ENCODE measurements at places on chromosomes 5 and 9.

- H3K27ac ChIP-seq: no peak overlapping the region
- H3K27me3 ChIP-seq: no peaks in the 10 kb centered on the region
- DNase-seq: no peak
These were observed 72.1 kb downstream of the C7 start for GRCh38 chr5:40981420-40981819.

- no peak overlapping the region for H3K4me3 ChIP-seq
- H3K4me1 ChIP-seq: no peaks in the 10 kb centered on the region
- H3K27ac ChIP-seq: peak overlapping the region; percentile 28
These were observed 145.4 kb downstream of the NMUR2 start for GRCh38 chr5:152259702-152260101.

DNA sequence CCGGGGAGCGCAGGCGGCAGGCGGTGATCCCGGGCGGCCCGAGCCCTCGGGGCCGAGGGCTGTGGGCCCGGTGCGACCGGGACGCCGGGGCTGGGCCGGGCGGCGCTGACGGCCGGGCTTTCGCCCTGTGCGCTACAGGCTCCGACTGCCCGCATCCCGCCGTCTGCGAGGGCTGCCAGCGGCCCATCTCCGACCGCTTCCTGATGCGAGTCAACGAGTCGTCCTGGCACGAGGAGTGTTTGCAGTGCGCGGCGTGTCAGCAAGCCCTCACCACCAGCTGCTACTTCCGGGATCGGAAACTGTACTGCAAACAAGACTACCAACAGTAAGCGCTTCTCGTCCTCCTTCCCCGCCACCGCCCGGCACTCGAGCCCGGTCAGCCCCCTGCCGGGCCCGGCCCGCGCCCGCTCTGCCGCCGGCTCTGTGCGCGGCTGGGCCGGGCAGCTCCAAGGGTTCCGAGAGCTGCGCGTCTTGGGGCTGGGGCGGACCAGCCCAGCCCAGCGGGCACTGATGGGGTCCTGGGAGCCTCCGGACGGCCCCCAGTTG lies 1.6 kb downstream of the LMX1B start:
- H3K36me3 ChIP-seq: no peaks in the 10 kb centered on the region
- peak; percentile 74 for DNase-seq
- H3K4me1 ChIP-seq: no peaks in the 10 kb centered on the region
- no peak overlapping the region for H3K4me3 ChIP-seq
- H3K27ac ChIP-seq: no peak overlapping the region

DNA sequence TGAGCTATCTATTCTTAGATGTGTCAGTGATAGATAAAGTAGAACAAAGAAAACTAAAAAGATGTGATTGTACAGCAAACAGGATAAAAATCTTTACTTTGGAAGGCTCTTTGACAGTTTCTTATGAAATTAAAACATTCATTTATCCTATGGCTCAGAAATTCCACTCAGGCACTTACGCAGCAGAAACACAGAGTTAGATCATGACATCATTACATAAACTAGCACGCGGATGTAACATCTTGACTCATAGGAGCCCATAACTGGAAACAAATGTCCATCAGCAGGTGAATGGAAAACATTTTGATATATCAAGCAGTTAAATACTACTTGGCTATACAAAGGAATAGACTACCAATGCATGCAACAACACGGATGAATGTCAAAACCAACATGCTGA lies 45.3 kb downstream of the ICE1 start:
- no peaks in the 10 kb centered on the region for H3K36me3 ChIP-seq
- no peak for DNase-seq
- H3K27me3 ChIP-seq: no peaks in the 10 kb centered on the region
- no peak overlapping the region for H3K4me3 ChIP-seq

- no peaks in the 10 kb centered on the region for H3K27me3 ChIP-seq
- no peaks in the 10 kb centered on the region for H3K4me1 ChIP-seq
- H3K4me3 ChIP-seq: no peak overlapping the region
- DNase-seq: peak; percentile 29
- H3K36me3 ChIP-seq: no peaks in the 10 kb centered on the region
These were observed 273.7 kb downstream of the PBX3 start for GRCh38 chr9:126020836-126021235.

- H3K27me3 ChIP-seq: no peaks in the 10 kb centered on the region
- no peak for DNase-seq
- no peak overlapping the region for H3K4me3 ChIP-seq
- H3K36me3 ChIP-seq: no peaks in the 10 kb centered on the region
These were observed 113.5 kb upstream of the WWC1 start for GRCh38 chr5:168177831-168178450.

DNA sequence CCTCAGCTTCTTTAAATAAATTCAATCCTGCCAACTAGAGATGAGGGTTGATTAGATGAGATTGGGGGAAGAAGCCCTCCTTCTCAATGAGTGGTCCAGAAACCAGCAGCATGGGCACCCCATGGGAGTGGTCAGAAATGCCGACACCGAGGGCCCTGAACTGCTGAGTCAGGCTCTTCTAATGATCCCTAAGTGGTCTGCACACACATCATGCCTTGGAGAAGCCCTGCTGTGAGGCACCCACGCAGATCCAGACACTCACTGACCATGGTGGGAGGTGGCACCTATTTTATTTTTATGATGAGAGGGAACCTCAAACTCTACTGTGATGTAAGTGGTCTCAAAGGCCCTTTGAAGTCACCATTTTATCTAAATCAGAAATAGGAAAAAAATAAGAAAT lies 72.3 kb upstream of the BOD1 start:
- H3K36me3 ChIP-seq: no peaks in the 10 kb centered on the region
- DNase-seq: no peak
- H3K4me3 ChIP-seq: no peak overlapping the region
- no peaks in the 10 kb centered on the region for H3K4me1 ChIP-seq
- H3K27me3 ChIP-seq: no peaks in the 10 kb centered on the region
- no peak overlapping the region for H3K27ac ChIP-seq

GRCh38 chr9:137251490-137252268 lies 593 bp downstream of the STPG3 start:
- no peak for DNase-seq
- no peak overlapping the region for H3K4me3 ChIP-seq
- no peaks in the 10 kb centered on the region for H3K36me3 ChIP-seq
- H3K4me1 ChIP-seq: no peaks in the 10 kb centered on the region
- no peaks in the 10 kb centered on the region for H3K27me3 ChIP-seq

- H3K4me3 ChIP-seq: no peak overlapping the region
- no peaks in the 10 kb centered on the region for H3K4me1 ChIP-seq
- H3K36me3 ChIP-seq: no peaks in the 10 kb centered on the region
- no peak overlapping the region for H3K27ac ChIP-seq
These were observed 67.5 kb downstream of the COL15A1 start for GRCh38 chr9:99011161-99011709.

DNA sequence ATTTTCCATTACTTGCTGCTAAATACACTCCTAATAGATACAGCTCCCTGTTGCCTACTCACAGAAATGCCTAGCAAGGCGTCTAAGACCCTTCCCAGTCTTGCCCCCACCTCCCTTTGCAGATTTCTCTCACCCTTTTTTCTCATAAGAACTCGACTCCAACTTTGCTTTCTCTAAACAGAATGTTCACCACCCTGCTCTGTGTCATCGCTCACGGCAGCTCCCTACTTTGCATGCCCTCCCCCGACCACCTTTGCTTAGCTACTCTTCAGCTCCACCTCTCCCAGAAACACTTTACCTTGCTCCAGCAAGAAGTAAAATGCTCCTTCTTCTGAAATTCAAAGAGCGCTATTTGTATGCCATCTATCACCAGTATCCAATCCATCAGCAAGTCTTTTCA lies 15.2 kb upstream of the PPP1R2B start:
- no peak for DNase-seq
- H3K36me3 ChIP-seq: no peaks in the 10 kb centered on the region

DNA sequence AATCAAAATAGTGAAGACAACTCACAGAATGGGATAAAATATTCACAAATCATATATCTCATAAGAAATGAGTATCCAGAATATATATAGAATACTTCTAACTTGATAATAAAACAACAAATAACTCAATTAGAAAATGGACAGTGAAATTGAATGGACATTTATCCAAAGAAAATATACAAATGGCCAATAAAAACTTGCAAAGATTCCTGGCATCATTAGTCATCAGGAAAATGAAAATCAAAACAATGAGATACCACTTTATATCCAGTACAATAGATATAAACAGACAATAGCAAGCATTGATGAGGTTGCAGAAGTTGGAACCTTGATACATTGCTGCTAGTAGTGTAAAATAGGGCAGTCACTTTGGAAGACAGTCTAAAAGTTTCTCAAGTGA lies 12.8 kb upstream of the TLR4 start:
- no peaks in the 10 kb centered on the region for H3K4me1 ChIP-seq
- no peaks in the 10 kb centered on the region for H3K36me3 ChIP-seq
- no peak overlapping the region for H3K27ac ChIP-seq
- H3K27me3 ChIP-seq: no peaks in the 10 kb centered on the region

- peaks cover under 1% of the 10 kb centered on the region for H3K36me3 ChIP-seq
- H3K27me3 ChIP-seq: no peaks in the 10 kb centered on the region
- H3K27ac ChIP-seq: no peak overlapping the region
- DNase-seq: no peak
These were observed 51.0 kb downstream of the TMEM245 start for GRCh38 chr9:109068764-109069163.

DNA sequence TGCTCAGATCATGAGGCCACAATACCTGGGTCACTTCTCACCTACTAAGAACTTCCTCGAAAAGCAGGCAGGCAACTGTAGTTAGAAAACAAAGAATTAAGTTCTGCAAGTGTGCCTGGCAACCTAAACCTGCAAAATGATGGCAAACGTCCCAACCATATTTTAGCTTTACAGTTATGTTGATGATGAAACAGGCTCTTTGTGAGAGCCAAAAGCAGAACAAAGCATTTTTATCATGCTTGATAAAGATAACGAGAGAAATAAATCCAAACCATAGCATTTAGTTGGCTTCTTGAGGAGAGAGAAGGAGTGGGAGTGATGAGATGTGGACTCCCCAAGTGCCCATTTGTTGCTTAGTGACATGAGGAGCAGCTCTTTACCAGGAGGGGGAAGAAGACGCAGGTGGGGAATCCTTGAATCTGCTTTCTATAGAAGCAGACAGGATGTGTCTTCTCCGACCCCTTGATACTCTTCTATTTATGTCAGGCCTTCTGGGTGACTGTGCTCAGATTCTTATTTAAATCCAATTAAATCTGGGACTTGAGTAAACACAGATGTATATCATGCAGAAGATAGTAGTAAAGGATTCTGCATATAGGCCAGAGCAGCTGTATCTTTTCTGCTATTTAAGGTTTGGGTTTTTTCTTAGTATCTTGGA lies 221.2 kb downstream of the TMEM167A start:
- H3K4me1 ChIP-seq: peaks cover 3% of the 10 kb centered on the region
- no peaks in the 10 kb centered on the region for H3K27me3 ChIP-seq
- no peaks in the 10 kb centered on the region for H3K36me3 ChIP-seq
- H3K4me3 ChIP-seq: no peak overlapping the region
- DNase-seq: no peak

DNA sequence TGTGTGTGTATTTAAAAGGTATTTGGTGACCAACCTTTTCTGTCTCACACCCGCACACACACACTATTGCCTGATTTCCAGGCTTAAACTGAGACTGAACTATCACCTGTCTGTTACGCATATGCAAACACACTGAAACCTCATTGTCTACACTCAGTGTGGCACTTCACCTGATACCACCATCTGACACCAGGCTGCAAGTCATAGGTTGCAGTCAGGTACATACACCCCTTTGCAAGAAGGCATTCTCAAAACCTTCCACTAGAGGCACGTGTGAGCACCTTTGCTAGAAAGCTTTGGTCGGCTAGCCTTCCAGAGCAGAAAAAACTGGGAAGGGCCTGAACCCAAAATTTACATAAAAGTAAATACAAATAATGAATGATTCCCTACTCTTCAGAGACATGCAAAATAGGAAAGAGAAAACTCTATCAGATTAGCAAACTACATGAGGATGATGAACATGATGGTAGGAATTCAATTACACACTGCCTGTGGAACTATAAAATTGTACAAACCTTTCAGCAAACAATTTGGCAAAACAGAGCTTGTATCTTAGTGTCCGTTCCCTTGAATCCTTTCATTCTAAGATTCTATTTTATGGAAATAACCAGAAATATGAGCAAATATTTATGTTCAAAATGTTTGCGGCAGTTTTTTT lies 5.9 kb upstream of the FOXD1 start:
- no peaks in the 10 kb centered on the region for H3K36me3 ChIP-seq
- H3K4me3 ChIP-seq: no peak overlapping the region
- H3K27me3 ChIP-seq: no peaks in the 10 kb centered on the region
- no peak overlapping the region for H3K27ac ChIP-seq

DNA sequence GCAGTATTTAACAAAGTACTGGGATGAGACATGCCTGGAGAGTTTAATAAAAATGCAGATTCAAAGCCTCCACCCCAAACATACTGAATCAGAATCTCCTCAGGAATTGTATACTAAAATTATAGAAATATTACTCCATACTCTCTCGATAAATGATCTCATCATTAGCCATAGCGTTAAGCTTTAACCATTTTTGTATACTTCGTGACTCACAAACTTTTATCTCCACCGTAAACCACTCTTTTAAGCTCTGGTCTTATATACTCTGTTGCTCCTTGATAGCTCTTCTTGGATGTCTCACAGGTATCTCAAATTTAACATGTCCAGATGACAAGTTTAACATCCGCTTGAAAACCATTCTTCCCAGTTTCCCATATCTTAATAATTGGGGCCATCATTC lies 327.8 kb downstream of the ADGRV1 start:
- no peaks in the 10 kb centered on the region for H3K36me3 ChIP-seq
- H3K27me3 ChIP-seq: no peaks in the 10 kb centered on the region
- H3K4me1 ChIP-seq: peaks cover 3% of the 10 kb centered on the region
- DNase-seq: no peak

DNA sequence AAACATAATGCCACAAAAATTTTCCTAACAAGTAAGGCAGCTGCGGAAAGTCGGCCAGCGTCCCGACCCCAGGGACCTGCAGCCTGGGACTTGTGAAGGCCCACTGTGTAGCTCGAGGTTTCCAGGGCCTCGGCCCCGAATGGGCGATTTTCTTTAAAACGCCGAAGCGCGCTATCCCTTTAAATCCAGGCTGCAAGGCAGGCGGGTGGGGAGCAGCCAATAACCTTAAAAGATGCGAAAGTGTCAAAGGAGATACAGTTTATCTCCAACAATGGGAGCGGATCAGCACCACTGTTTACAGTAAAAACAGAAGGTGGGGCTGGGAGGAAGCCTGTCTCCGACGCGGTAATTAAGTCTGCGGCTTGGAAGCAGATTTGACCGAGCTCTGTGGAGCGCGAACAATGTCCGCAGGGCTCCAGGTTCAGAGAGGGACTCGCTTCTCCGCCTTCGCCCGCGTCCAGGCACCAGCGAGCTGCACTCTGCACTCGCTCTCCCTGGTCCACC lies 1.7 kb upstream of the ZSWIM6 start:
- peak; percentile 57 for DNase-seq
- peak overlapping the region; percentile 72 for H3K27ac ChIP-seq
- H3K36me3 ChIP-seq: no peaks in the 10 kb centered on the region
- H3K27me3 ChIP-seq: no peaks in the 10 kb centered on the region

GRCh38 chr5:37211661-37212060 lies 37.5 kb downstream of the CPLANE1 start:
- no peak overlapping the region for H3K4me3 ChIP-seq
- no peaks in the 10 kb centered on the region for H3K4me1 ChIP-seq
- no peak for DNase-seq
- H3K36me3 ChIP-seq: peaks cover 4% of the 10 kb centered on the region
- H3K27ac ChIP-seq: no peak overlapping the region

Measured in aorta (tissue), 5 donors.